ENCODE measurements at places on chromosomes 1 and 21. TPM values are rescaled to one million over a fixed set of nuclear protein-coding genes. Genes with fewer than 3 reads are reported as not detected.

The TCHHL1 gene
- not detected for total RNA-seq

The LEFTY2 gene
- not detected for total RNA-seq

The NUDC gene
- 36.2 TPM for total RNA-seq

The GNG12 gene
- 41.9 TPM for total RNA-seq

The C1orf94 gene
- total RNA-seq = not detected

The NEGR1 gene
- total RNA-seq = 0.09 TPM

The PTPRU gene
- total RNA-seq = 43.4 TPM
